ENCODE measurements at places on chromosomes 1 and 21.

DNA sequence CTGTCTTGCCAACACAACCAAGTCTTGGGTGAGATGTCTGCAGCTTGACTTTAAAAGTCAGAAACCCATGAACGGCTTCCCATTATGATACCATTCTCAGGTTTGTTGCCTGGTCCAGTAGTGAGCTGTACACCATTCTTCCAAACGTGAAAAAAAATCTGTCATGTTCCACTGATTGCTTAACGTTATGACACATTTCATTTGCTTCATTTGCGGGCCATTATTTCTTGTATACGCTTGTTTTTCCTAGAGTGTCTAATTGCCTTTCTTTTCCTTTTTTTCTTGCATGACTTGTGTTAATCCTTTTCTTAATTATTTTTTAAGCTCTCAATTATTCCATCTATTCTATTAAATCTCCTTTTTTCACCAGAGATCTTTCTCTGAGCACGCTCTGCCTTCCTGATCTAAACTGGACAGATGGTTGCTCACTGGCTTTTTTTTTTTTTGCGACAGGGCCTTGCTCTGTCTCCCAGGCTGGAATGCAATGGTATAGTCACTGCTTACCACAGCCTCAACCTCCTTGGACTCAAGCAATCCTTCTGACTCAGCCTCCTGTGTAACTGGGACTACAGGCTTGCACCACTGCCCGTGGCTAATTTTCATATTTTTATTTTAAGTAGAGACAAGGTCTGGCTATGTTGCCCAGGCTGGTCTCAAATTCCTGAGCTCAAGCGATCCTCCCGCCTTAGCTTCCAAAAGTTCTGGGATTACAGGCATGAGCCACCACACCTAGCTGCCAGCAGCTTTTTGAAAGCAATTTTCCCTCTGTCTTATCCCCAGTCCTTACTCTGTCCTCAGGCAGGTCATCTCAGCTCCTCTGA is 31.7 kb upstream of the CAMTA1 start:
- no peak for DNase-seq

- DNase-seq: no peak
These were observed 18.3 kb upstream of the CNR2 start for GRCh38 chr1:23931491-23931880.

DNA sequence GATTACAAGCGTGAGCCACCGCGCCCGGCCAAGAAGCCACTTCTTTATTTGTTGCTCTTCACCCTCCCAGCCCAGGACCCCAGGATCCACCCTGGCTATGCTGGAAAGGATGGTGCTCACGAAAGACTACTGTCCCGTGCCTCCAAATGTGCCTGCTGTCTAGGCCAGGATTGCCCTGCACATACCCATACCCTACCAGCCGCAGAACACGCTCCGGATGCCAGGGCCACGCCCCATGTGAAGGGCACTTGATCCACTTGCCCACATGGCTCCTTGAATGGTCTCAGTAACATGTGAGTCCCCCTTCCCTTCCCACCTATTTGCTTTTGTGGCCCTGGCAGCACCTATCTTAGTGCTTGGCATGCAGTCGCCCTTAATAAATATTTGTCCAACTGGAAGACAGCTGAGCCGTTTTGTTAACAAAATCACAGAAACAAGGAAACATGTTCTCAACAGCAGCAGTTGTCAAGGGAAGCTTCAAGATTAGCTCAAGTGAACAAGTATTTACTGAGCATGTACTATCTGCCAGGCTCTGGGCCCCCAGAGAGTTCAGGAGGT is 13.8 kb upstream of the UBXN10 start:
- no peak for DNase-seq

- no peak for DNase-seq
These were observed 61.1 kb downstream of the CD46 start for GRCh38 chr1:207812778-207813511.

GRCh38 chr1:14810595-14811361 is 212.3 kb downstream of the KAZN start:
- DNase-seq: no peak

- peak; percentile 74 for DNase-seq
These were observed 51.8 kb upstream of the TARDBP start for GRCh38 chr1:10960411-10961299.

DNA sequence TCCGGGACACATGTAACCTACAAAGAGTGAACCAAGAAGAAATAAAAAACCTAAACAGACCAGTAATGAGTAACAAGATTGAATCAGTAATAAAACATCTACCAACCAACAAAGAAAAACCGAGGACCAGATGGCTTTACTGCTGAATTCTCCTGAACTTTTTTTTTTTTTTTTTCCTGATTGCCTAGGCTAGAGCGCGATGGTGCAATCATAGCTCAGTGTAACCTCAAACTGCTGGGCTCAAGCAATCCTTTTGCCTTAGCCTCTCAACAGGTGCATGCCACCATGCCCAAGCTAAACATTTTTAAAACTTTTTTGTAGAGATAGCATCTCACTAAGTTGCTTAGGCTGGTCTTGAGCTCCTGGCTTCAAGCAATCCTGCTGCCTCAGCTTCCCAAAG is 11.2 kb upstream of the FGGY start:
- DNase-seq: no peak

DNA sequence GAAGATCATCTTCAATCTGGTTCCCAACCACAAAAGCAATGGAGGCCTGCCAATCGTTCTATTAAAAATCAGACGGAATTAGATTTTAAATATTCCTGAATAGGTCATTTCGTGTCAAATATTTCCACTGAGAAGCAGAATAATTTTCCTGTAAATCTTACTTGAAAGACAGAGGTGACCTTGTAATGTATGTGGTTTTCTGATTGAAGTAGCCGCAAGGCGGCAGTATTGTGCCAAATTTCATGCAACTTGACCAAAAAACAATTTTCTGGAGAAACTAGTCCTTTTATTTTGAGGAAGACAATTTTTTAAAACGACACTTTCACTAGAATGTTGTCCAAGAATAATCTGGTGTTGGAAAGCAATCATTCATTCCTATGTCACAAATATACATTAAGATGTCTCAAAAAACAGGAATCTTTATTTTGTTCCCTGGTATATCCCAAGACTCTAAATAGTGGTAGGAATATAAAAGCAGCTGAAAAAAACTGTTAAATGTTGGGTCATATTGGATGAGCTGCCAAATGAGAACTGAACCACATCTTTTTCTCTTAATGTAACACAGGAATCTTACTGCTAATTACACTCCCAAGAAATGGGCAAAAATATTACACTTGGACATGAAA is 33.6 kb downstream of the SPAG17 start:
- DNase-seq: no peak

- no peak for DNase-seq
These were observed 145.1 kb downstream of the NPHP4 start for GRCh38 chr1:5847013-5847659.

- DNase-seq: no peak
These were observed 809.9 kb upstream of the RGS18 start for GRCh38 chr1:191348328-191348727.

DNA sequence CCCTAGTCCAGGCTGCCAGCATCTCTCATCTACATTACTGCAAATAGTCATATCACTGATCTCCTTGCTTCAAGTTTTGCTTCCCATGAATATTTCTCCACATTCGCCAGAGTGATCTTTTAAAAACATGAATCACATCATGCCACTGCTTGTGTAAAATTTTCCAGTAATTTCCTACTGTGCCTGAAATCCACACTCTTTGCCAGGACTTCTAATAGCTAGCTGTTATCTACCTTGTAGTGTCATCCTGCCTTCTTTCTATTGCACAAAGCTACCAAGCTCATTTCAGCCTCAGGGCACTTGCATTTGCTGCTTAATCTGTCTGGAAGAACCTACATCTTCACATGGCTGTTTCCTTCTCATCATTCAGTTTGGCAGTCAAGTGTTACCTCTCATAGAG is 33.9 kb upstream of the ZNF362 start:
- no peak for DNase-seq

DNA sequence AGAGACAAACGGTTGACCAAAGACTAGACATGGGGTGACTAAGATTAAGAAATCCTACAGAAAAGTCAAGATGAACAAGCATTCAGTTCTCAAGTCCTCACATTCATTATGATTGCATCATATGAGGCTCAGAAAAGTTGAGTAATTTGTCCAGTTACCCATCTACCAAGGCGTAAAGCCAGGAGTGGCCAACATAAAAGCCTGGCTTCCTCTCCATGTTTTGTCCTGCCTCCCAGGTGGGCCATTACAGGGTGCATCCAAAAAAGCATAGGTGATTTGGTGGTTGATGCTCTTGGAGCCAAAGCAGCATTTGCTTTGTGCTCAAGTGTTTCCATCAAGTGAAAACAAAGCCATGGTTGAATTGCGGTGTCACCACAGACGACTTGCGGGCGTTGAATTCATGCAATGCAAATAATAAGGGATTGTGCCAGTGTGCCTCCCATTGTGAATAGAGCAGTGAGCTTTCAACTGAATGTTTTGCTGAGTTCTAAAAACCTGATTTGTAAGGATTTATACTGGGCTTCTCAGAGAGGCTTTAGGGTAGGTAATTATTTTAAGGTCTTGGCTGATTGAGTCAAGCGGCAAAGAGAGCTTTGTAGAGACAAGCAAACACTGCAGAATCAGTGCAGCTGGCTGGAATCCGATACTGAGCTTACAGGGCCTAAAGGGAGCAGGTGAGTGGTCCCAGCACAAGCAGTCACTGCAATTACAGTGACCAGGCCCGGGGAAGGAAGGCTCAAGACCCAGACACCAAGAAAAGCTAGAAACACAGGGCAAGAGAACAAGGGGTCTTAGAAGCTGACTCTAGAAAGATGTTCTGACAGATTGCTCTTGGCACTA is 54.1 kb downstream of the KCNJ15 start:
- no peak for DNase-seq

DNA sequence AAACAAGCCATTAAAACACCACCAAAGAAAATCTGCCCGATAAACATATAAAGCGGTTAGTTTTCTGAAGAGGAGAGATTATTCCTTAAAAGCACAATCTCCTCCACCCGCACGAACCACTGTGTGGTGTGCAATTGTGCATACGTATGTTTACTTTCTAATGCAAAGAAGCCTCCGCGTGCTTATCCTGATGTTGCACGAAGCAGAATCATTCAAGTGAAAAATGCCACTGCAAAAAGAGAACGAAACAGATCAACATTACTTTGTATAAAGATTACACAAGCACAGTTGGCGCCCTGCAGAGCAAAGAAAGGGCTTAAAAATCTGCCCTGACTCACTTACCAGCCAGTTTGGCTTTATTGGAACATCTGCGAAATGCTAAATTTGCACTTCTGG is 166.8 kb downstream of the ZNF281 start:
- no peak for DNase-seq

GRCh38 chr1:162316187-162316586 is 60.5 kb downstream of the SPATA46 start:
- DNase-seq: no peak

- peak; percentile 91 for DNase-seq
These were observed at the start of the genes SASS6 and TRMT13 for GRCh38 chr1:100132566-100133477. TSS of gene SASS6 (minus strand) at chr1:100132930. CDS start at chr1:100132814, 116 bp downstream. TSS of gene TRMT13 (plus strand) at chr1:100133163. CDS start at chr1:100133169, 6 bp downstream.

DNA sequence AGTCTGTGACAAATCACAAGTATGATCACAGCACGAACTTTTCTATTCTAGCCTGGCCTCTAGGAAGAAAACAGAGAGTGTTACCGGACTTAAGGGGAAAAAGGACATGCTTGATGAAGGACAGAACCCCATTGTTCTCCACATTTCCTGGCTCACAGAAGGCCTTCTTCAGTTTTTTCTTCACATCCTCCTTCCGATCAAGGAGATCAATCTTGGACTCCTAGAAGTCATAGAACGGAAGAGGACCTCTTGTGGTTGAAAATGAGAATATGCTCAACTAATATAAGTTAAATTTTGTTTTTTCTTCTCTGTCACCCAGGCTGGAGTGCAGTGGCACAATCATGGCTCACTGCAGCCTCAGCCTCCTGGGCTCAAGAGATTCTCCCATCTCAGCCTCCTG is 30.3 kb downstream of the YARS1 start:
- DNase-seq: peak; percentile 35

GRCh38 chr1:232393010-232393409 is 236.9 kb downstream of the SIPA1L2 start:
- no peak for DNase-seq

DNA sequence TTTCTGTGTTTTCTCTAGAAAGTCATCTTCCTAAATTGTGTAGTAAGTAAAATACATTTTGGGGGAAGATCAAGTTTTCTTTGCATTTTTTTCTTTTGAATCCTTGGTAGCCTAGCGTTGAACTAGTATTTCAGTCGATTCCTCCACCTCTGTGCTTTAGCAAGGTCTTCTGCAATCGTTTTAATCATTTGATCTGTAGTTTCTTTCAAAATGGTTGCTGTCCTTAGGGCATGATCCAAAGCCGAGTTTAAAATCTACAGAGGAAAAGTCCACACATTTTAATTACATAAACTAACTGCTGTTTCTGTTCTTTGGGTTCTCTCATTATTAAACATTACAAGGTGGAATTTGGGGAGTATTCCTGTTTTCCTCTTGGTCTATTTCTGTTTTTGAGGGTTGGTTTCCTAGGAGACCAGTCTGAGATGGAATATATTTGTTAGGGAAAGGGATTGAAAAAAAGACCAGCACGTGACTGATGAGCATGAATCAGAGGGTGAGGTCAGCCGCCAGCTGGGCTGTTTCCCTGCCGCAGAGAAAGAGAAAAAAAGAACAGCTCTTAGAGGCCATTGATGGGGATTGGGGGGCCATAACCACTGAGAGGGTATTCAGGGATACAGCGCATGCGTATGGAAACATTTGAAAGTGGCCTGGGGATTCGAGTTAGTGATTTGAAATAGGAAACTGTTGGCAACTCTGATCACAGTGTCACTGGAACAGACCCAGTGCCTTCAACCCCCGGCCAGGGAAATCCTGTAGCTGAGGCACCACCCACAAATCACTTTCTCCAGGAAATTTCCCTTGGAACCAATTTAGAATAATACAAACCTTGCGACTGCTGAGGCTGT is 40.6 kb downstream of the AKNAD1 start:
- DNase-seq: no peak
